ENCODE measurements at places on chromosomes 1 and 21.

GRCh38 chr1:212514056-212514614, 81.4 kb downstream of the NENF start:
- peak; percentile 48 for DNase-seq

DNA sequence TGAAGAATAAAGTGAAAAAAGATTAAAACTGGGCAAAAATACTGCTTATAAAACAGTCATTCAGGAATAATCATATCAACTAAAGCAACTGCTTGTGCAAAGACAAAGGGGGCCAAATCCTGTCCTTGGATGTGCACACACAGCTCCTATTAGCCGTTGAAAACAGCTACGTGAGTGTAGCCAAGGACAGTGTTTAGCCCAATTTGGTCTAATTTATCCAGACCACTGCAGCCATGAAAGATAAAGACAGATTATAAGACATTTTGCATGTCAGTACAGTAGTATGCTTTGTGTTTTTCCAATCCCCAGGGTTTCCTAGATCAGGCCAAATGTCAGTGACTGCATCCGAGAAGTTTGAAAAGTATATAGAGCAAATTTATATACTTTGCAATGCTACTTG, 146.3 kb upstream of the PKN2 start:
- no peak for DNase-seq

GRCh38 chr1:171753685-171754352, 12.0 kb upstream of the VAMP4 start:
- DNase-seq: no peak

DNA sequence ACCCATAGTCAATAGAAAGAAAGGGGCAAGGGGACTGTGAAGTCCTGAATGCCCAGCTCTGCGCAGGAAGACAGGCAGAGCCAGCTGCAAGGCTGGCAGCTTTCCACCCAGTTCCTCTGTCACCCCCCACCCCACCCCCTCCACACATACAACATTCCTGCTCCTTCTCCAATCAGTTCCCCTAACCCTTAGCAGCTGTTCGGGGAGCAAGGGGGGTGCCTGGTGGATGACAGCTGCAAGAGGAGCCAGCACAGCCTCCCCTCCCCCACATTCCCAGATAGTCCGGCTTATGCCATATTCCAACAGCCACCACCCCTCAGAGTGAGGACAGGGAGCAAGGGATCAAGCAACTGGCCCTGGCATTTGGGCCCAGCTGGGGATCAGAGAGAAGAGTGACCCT, 9.7 kb downstream of the ARHGEF2 start:
- DNase-seq: no peak

Measured in hematopoietic multipotent progenitor cell treated with erythropoietin and hydrocortisone succinate and interleukin-3 and kit ligand, for 4 days (in vitro differentiated cells).